ENCODE measurements at places on chromosomes 7 and 10.

- DNase-seq, result peak; percentile 2
Observed at GRCh38 chr7:127474457-127474856, 81.9 kb upstream of the ZNF800 start.

GRCh38 chr7:29315122-29315891, 120.7 kb downstream of the CHN2 start:
- DNase-seq, result no peak

DNA sequence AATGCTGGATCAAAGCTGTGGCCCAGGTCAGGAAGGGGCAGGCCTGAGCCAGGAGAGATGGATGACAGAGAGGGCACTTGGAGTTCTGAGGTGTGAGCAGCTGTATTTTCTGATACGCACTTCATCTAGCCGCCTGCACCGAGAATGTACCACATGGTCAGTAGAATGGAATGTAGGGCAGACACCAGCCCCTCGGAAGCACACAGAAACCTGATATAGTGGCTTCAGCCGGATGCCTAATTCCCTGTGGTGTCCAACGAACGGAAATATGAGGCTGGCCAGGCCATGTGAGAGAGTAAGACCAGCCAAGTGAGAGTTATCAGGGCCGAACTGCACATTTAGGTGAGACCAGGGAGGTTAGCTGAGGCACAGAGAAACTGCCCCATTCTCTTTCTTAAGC, 46.7 kb upstream of the PLCE1 start:
- peak; percentile 59 for DNase-seq

GRCh38 chr10:112218960-112219359, 35.4 kb upstream of the GPAM start:
- no peak for DNase-seq

GRCh38 chr7:77702513-77702912, 6.3 kb downstream of the RSBN1L start:
- DNase-seq, result no peak

GRCh38 chr7:90334193-90334843, 12.2 kb upstream of the GTPBP10 start:
- no peak for DNase-seq

GRCh38 chr10:97444212-97444611, 1.6 kb downstream of the EXOSC1 start:
- DNase-seq, result no peak

DNA sequence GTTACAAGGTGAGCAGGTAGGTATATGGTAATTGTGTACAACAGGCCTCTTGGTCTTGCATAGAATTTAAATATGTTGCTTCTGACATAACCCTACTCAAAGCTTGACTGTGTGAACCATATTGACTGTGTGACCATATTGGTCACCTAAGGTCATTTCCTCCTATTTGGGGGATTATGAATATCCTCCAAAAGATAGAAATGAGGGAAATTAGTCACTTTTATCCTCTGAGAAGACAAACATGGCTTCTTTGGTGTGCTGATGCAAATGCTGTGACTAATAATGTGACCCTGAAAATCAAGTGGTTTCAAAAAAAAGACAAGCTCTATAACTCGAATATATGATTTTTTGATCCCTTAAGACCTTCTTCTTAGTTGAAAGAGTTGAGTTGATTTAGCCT, 27.9 kb downstream of the IFIT5 start:
- DNase-seq, result no peak

GRCh38 chr7:7201578-7202374, 19.4 kb downstream of the C1GALT1 start:
- no peak for DNase-seq

DNA sequence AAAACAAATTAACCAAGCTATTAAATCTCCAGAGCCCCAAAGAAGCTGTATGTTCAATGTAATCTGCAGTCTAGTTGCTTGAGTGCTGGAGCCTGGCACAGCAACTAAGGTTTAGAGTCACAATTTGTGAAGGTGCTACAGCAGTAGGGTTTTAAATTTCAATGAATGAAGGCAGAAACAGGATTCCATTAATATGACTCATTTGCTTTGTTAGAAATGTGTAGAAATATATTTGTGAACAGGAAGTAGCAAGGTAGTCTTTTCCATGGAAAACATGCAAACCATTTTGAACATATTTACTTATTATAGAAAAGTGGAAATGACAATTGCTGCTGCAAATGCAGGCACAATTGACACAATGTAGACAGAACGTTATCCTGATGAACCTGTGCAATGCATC, 149.0 kb upstream of the STEAP4 start:
- no peak for DNase-seq

GRCh38 chr10:131944976-131945695, 36.6 kb downstream of the BNIP3 start:
- DNase-seq, result no peak

- DNase-seq, result no peak
Observed at GRCh38 chr7:100093054-100093453, 4.3 kb downstream of the COPS6 start.

DNA sequence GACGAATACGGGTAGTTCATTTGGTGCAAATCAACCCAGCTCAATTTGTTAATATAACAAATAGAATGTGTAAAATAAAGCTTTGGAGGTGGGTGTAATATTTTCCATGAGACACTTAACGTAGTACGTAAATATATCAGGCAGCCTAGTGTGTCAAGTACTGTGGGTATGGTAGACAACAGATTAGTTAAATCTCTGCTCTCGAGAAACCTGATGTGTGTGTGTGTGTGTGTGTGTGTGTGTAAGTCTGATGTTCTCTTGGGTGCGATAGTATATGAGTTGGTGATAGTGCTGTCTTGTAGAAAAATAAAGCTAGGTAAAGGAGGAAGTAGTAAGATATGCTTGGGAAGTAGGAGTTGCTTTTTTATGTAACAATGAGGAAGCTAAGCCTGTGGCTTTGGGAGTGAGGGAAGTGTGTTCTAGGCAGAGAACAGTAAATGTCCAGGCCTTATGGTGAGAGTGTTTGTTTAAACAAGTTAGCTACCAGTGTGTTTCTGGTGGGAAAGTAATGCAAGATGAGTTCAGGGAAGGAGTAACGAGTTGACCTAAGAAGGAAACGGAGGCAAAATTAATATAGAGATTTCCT, 26.1 kb downstream of the WAC start:
- no peak for DNase-seq

DNA sequence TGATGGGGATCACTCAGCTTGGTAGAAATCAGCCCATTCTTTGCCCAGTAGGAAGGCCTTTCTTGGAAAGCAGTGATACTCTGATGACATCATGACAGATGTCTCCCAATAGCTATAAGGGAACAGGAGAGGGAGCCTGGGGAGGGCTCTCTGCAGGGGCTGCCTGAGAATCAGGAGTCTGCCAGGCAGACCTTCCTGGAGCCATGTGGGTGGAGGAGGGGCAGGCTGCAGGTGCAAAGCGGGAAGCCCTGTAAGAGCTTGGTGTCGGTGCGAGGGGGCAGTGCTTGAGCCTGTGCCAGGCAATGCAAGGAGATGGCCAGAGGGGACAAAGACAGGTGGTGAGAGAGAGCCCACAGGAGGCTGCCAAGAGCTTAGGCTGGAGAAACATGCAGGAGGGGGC, 5.0 kb upstream of the TNS3 start:
- DNase-seq, result no peak

GRCh38 chr7:18890885-18891621, 226.4 kb downstream of the TWIST1 start:
- DNase-seq, result peak; percentile 46

GRCh38 chr7:84705706-84706105, 481.1 kb downstream of the SEMA3D start:
- no peak for DNase-seq

DNA sequence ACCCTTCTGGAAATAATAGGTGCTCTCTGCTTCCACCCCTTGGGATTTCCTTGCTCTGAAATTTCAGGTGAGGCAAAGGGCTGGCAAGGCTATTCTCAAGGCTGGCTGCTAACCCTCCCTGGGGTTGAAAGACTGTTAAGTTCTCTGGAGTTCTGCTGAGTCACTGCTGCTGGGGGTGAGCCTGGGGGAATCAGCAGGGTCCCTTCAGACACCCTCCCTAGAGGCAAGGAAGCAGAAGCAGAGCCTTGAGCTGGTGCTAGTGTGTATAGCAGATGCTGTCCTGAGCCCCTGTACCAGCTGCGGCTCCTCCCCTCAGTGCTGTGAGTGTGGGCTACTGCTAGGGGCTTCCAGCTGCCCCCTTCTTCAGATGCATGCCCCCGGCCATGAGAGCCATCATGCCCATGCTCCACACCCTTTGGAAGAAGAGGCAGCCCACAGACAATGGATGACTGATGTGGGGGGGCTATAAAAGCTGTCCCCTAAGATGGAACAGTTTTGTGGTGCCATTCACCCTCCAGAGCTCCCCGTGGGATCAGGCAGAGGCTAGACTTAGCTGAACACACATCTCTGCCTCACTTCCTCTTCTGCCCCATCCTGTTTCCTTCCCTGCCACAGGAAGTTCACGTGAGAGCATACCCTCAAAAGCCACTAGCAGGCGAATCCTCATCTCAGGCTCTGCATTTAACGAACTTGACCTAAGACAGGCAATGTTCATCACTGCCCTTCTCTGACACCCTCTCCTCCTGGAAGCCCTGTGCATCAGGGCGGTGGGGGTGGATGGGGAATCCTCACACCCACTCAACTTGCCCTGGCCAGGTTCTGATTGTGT, 91.8 kb downstream of the SH3PXD2A start:
- DNase-seq, result peak; percentile 31

DNA sequence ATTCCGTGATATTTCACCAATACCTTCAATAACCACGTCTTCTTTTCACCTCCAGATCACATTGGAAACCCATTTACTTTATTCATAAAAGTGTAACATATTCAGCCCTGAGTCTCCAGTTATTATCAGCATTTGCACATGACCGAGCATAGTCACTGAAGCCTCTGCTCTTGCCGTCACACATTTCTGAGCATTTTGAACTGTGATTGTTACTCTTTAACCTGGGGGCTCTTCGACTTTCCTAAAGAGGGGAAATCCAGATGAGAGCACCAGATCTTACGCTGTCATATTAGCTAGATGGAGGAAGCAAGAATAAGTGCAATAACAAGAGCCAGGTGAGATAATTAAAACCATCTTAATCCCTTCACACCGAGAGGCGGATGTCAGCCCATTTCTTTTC, 260.0 kb upstream of the NRP1 start:
- no peak for DNase-seq

GRCh38 chr7:11171569-11172192, 198.0 kb downstream of the PHF14 start:
- DNase-seq, result no peak

DNA sequence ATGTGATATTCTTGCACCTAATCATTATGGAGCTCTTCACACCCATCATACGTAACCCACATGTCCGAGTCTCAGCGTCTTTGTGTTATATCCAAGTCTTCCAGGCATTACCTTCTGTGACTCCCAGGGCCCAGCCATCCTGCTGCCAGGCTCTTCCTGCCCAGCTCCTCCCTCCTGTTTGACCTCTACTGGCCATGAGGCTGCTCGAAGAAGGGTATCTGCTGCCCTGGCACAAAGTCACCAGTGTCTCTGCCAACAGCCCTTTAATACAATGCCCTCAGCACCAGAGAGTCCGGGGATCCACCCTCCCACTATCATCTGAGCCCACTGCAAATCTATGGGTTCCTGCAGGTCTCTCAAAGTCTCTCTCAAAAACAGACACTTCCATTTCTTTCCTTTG, 65.3 kb upstream of the WAC start:
- DNase-seq, result no peak

DNA sequence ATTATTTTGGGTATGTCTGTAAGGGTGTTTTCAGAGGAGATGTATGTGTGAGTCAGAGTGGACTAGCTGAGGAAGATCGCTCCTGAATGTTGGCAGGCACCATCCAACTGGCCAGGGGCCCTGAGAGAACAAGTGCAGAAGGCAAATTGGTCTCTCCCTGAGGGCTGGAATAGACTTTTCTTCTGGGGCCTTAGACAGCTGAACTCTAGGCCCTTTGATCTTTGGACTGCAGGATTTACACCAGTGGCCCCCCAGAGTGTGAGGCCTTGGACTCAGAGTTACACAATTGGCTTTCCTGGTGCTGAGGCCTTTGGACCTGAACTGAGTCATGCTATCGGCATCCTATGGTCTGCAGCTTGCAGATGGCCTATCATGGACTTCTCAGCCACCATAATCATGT, 217.2 kb downstream of the REEP3 start:
- peak; percentile 54 for DNase-seq

- no peak for DNase-seq
Observed at GRCh38 chr7:152203095-152203494, 177.6 kb downstream of the GALNT11 start.

- no peak for DNase-seq
Observed at GRCh38 chr10:94409021-94409657, 6.8 kb downstream of the TBC1D12 start.

GRCh38 chr7:117588352-117588794, 108.5 kb downstream of the CFTR start:
- DNase-seq, result peak; percentile 65

GRCh38 chr10:123554656-123555055, 111.5 kb upstream of the GPR26 start:
- no peak for DNase-seq

- no peak for DNase-seq
Observed at GRCh38 chr7:21281193-21281592, 146.7 kb upstream of the SP4 start.

GRCh38 chr10:78596556-78596955, 472.2 kb upstream of the ZMIZ1 start:
- no peak for DNase-seq

DNA sequence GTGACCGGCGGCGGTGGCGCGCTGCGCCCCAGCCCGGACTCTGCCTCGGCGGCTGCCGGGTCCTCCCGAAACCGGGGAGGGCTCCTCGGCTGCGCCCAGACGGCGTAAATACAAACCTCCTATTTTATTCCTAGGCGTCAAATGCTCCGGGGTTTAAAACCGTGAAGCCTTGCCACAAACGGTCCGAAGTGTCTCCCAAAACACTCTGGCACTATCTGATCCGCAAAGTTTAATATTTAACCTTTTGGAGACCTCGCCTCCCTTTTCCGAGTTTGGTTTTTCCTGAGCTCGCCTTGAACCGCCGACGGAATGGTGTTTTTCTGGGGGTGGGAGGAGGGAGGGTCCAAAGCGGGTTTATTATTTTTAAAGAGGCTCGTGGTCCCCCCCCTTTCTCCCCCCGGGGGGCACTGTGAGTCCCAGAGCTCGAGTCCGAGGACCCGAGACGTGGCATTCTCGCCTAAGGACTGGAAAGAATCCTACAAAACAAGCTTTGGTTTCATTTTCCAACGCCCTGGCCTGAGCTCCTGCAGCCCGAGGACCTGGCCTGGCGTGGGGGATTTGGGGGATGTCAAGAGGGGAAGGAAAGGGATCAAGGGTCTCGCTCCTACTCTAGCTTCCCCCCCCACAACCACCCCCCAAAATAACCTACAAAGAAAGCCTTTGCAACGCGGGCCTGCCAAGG, 1.8 kb downstream of the TNRC18 start:
- peak; percentile 79 for DNase-seq
